CD4-positive, alpha-beta memory T cell (primary cell): ENCODE measurements at places on chromosomes 1 and 21. TPM values are rescaled to one million over a fixed set of nuclear protein-coding genes. Genes with fewer than 3 reads are reported as not detected.

Gene LCE3D
- not detected for total RNA-seq

Gene KIAA0040
- 28.7 TPM for total RNA-seq

Gene ZNF644
- 76.3 TPM for total RNA-seq

Gene S100A1
- not detected for total RNA-seq

Gene KRTAP11-1
- total RNA-seq: not detected

Gene UMODL1
- 0.58 TPM for total RNA-seq
